Ammon's horn (tissue), 1 donor: ENCODE measurements at places on chromosomes 4 and X.

- no peak for DNase-seq
Measured at GRCh38 chr4:80486603-80487002, 151.1 kb downstream of the CFAP299 start.

- DNase-seq = no peak
Measured at GRCh38 chrX:6002056-6002455, 226.6 kb downstream of the NLGN4X start.

DNA sequence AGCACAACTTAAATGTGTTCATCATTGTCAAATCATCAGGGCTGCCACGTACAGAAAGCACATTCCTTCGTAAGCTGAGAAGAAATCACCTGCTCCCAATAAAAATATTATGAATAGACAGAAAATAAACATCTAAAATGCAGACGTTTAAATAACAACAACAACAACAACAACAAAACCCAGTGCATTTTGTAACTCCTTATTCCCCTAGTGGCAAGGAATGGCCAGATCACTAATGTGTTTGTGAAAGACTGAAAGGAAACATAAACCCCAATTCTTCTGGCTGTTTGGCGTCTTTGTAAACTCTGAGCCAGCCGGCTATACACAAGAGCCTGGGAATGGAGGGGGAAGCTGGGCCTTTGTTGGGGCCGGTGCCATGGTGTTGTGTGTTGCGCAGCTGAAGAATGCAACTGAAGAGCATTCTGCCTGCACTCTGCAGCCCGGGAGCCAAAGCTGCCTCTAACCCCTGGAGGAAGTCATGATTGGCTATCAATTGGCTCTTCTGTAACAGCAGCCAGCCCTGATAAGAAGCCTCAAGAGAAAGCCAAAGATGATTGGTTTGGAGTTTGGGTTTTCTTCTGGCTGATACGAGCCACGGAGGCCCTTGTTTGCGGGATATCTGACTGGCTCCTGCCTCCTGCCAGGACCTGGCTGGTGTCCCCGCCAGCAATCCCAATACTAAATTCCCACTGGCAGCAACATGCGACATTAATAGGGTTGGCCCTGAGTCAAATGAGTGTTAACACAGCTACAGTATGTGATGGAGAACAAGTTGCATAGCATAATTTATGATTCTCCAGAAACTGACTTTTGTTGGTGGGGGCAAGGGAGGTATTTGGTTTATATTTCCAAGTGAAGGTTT, 89.7 kb upstream of the TFDP3 start:
- DNase-seq = peak; percentile 51

DNA sequence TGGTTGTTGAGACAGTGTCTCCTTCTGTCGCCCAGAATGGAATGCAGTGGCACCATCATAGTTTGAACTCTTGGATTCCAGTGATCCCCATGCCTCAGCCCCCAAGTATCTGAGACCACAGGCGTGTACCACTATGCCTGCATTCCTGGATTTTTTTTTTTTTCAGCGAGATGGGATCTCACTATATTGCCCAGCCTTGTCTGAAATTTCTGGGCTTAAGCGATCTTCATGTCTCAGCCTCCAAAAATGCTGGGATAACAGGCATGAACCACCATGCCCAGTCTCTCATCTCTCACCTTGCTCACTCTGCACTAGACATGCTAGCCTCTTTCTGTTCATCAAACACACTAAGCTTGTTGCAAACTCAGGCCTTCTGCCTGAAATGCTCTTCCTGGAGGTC, 104.1 kb downstream of the UBE2K start:
- DNase-seq = no peak
